Activated CD8-positive, alpha-beta T cell treated with anti-CD3 and anti-CD28 coated beads, Interleukin-2, amount 10 ng/mL, durations not matched to agents 7 days and 5 days (primary cell): ENCODE measurements at places on chromosomes 5 and 9. TPM values are rescaled to one million over a fixed set of nuclear protein-coding genes. Genes with fewer than 3 reads are reported as not detected.

The PCDHGA11 gene
- total RNA-seq: not detected

GRCh38 chr5:97163360-97163764 is 19.7 kb downstream of the RIOK2 start:
- no peak for DNase-seq

DNA sequence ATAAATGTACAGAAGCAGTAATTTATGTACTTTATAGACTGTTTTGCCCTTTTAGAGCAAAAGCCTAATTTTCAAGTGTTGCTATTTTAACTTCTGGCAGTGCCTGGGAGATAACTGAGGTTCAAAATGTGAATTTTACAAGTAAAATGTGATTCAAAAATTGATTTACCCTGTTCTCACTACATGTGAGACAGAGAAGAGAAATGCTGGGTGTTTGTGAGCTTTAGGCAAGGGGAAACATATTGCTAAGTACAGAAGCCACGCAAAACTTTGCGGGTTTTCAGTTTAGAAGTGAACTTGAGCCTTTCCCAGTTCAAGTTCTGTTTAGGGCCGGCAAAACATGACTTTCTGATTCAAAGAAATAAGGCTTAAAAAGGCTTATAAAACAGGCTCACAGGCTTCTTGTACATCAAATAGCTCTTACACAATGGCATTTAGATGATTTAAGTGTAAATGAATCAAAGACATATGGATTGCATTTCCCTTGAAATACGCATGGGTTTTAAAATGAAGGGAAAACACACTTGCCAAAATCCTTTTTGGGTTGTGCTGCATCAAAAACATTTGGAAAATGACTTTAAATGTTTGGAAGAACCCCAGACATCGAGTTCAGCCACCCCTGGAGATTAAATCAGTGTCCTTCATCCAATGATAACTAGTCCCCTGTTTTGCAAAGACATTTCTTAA is 370.8 kb upstream of the MEF2C start:
- DNase-seq: no peak

DNA sequence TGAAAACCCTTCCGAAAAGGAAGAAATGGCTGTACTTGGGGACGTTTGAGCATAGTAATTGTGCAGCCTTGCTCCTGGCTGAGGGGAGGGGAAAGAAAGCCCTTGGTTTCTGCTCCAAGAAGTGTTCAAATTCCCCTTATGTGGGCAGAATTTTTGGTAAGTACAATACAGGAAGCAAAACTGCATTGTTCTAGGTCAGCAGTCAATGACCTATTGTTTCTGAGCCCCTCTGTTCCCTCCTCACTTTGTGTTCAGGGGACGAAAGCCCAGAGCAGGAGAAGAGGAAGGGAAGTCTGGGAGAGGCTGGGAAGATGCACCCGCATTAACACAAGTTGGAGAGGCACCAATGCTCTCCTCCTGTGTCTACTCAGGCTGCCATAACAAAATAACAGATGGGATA is 11.9 kb downstream of the BASP1 start:
- DNase-seq: no peak
